ENCODE measurements at places on chromosomes 7 and 10. TPM values are rescaled to one million over a fixed set of nuclear protein-coding genes. Genes with fewer than 3 reads are reported as not detected.

Gene ABCB1
- total RNA-seq, result 2.3 TPM

Gene LRRC17
- 30.5 TPM for total RNA-seq

Gene TACR2
- not detected for total RNA-seq

- no peak for DNase-seq
Measured at GRCh38 chr7:88431882-88432281, 125.2 kb upstream of the STEAP4 start.

Gene GFRA1
- total RNA-seq, result 27.1 TPM

Gene ITIH5
- total RNA-seq, result 23.3 TPM

- no peak for DNase-seq
Measured at GRCh38 chr7:64883113-64883905, 19.8 kb upstream of the ZNF273 start.

DNA sequence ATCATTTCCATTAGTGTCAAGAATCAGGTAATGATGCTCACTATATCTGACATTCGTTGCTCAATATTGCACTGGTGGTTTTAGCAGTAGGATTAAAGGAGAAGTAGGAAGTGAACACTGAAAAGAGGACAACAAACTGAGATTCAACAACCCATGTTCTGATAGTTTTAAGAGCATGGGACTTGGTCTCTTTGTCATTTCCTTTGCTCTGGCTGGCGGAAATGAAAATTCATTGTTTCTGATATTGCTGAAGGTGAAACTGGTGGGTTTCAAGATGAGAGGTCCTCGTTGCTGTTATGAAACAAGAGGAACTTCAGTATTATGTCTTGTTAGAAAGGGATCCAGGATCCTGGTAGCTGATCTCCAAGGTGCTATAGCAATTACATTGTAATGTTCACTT is 129.0 kb downstream of the DNAH11 start:
- DNase-seq, result no peak

Gene INHBA
- total RNA-seq, result 73.3 TPM

DNA sequence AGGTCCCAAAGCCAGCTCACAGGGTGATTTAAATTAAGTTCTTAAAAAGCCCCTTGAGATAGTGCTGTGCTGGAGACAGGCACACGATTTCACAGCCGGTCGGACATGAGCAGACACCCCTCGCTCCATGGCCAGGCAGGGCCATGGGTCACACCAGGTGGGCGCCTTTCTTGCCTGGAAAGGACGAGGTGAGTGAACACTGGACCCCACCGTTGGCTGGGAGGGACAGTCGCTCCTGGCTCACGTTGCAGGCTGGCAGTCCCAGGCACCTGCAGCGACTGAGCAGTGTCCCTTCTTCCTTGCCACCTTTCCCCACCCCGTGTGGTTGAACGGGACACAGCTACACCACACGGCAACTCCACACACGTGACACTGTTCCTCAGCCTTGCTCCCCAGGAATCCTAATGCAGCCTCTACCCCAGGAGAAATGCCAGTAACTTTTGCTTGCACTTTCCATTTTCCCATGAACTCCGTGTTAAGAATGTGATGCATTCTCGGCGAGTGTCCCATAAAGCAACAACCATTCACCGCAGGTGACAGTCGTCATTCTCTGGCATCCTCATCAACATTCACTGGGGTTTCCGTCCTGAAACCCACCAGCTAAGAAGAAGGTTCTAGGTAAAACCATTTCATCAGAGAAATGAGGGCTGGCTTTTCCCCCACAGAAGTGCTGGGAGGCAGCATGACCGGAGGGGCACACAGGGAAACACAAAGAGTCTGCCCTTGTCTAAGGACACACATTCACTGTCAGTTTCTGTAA is 217.4 kb downstream of the ZMYND11 start:
- DNase-seq, result no peak

Gene ANKRD22
- 0.24 TPM for total RNA-seq

Gene DGKI
- 11.3 TPM for total RNA-seq

- no peak for DNase-seq
Measured at GRCh38 chr10:70939441-70940003, 51.2 kb upstream of the PCBD1 start.

Gene GBX1
- not detected for total RNA-seq
